ENCODE measurements at places on chromosomes 6 and 20.

DNA sequence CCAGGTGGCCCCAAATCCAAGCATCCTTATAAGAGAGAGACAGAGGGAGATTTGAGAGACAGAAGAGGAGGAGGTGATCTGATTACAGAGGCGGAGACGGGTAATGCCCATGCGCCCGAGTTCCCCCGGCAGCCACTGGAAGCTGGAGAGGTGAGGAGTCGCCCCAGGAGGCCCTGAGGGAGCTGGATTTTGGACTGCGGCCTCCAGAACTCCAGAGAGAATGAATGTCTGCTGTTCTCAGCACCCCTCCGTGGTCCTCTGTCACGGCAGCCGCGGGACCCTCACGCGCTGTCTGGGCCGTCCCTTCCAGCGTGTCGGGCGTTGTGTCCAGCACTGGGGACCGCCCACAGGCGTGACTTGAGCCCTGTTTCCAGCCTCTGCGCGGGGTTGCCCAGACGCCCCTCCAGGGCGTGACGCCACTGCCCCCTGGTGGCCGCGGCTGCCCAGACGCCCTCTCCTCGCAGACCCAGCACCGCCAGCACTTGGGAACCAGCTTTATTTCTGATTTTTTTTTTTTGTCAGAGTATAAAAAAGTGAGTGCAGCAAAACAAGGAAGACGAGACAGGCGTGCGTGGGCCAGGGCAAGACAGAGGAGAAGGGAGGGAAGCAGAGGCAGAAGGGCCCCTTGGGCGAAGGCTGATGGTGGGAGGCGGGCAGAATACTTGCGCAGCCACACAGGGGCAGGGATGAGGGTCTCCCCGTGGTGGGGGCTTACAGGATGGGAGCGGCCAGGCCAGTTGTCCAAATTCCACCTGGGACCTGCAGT is 4.1 kb upstream of the ZNF512B start:
- peak; percentile 92 for DNase-seq

- no peak for DNase-seq
Observed at GRCh38 chr20:59526242-59527225, 77.8 kb upstream of the PHACTR3 start.

DNA sequence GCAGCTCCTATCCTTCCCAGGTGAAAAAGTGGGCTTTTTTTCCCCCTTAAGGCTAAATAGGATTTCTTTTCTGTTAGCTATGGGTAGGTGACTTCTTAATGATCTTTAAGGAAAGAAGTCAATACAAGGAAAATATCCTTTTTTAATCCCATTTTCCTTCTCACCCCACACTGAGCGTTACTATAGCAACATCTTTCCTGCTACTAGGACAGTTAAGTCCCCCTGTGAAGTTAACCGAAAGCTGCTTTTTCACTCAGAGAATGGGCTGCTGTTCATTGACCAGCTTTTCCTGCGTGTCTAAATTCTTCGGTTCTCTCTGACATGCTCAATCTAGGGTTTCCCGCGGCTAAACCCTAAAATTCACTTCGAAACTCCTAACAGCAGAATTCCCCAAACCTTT is 173.1 kb upstream of the AGPAT4 start:
- DNase-seq = no peak

DNA sequence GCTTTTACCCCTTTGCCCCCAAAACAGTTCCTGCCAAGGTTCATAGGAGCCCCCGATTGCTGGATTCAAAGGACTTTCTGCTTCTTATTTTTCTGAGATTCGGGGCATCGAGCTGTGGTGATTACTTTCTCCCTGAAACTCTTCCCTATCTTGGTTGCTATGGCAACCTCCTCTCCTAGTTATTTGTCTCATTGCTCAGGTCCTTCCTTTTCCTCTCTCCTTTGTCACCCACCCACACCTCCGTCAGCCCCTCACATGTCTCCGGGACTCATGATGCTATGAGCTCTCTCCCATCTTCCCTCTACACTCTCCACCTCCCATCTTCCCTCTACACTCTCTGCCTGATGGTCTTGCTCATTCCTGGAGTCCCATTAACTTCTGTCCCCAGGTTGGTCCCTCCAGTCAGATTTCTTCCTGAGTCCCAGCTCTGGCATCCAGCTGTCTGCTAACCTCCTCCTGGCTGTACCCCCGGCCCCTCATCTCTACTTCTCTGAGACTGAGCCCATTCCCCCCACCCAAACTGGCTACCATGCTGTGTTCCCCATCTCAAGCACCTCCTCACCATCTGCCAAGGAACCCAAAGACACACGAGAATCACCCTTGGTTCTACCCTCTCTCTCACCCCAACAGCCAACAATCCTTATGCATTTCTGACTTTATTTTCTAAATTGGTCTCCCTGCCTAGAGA is 30.2 kb upstream of the NNAT start:
- DNase-seq = no peak
